Regular cardiac myocyte (primary cell): ENCODE measurements at places on chromosomes 11 and 22. TPM values are rescaled to one million over a fixed set of nuclear protein-coding genes. Genes with fewer than 3 reads are reported as not detected.

CDC42BPG gene
- 0.19 and 1.1 TPM in 2 replicates for total RNA-seq

KIRREL3 gene
- total RNA-seq = 5.4 and 8.5 TPM in 2 replicates

CD248 gene
- 28.5 and 40.3 TPM in 2 replicates for total RNA-seq

APOBEC3G gene
- 10.9 and 16.6 TPM in 2 replicates for total RNA-seq

KCNJ1 gene
- total RNA-seq = under 0.01 TPM in 1 of 2 replicates, not detected in the other

ROM1 gene
- total RNA-seq = 2.0 and 3.1 TPM in 2 replicates

OR56A1 gene
- not detected in 2 replicates for total RNA-seq

LMO2 gene
- 8.2 and 38.2 TPM in 2 replicates for total RNA-seq

HOATZ gene
- total RNA-seq = under 0.01 TPM in 1 of 2 replicates, not detected in the other

LRRN4CL gene
- 0.58 and 9.6 TPM in 2 replicates for total RNA-seq

OR51B2 gene
- 0.28 TPM in 1 of 2 replicates, not detected in the other for total RNA-seq

EIF4G2 gene
- total RNA-seq = 459 and 696 TPM in 2 replicates

MRGPRF gene
- 9.4 and 10.1 TPM in 2 replicates for total RNA-seq

OR4C12 gene
- total RNA-seq = not detected in 2 replicates

TRIM22 gene
- total RNA-seq = 68.2 and 177 TPM in 2 replicates

MOGAT2 gene
- total RNA-seq = not detected in 2 replicates

LRRC74B gene
- total RNA-seq = not detected in 2 replicates

TSKU gene
- 10.5 and 15.2 TPM in 2 replicates for total RNA-seq

TBX1 gene
- total RNA-seq = under 0.01 and 0.85 TPM in 2 replicates

ENTHD1 gene
- total RNA-seq = under 0.01 TPM in 1 of 2 replicates, not detected in the other

MMP11 gene
- total RNA-seq = 3.5 and 8.7 TPM in 2 replicates

BRMS1 gene
- 38.9 and 83.6 TPM in 2 replicates for total RNA-seq

OR52A1 gene
- total RNA-seq = not detected in 2 replicates

P4HA3 gene
- total RNA-seq = 13.4 and 47.9 TPM in 2 replicates

ROBO4 gene
- total RNA-seq = 1.1 and 6.9 TPM in 2 replicates

RNH1 gene
- 187 and 255 TPM in 2 replicates for total RNA-seq

ART1 gene
- not detected in 2 replicates for total RNA-seq

DDI1 gene
- not detected in 2 replicates for total RNA-seq

FXYD6 gene
- under 0.01 and 0.28 TPM in 2 replicates for total RNA-seq

IRAG1 gene
- total RNA-seq = 14.8 and 61.4 TPM in 2 replicates

HTR3B gene
- total RNA-seq = not detected in 2 replicates

DTX4 gene
- 0.19 and 0.85 TPM in 2 replicates for total RNA-seq

ELMOD1 gene
- 1.7 and 2.8 TPM in 2 replicates for total RNA-seq

GALNT18 gene
- 4.4 and 10.4 TPM in 2 replicates for total RNA-seq

SMTNL1 gene
- not detected in 2 replicates for total RNA-seq

CLP1 gene
- 14.4 and 23.6 TPM in 2 replicates for total RNA-seq

SCGB1D2 gene
- not detected in 2 replicates for total RNA-seq

XKR3 gene
- total RNA-seq = not detected in 2 replicates

TEAD1 gene
- total RNA-seq = 65.7 and 70.7 TPM in 2 replicates

C11orf87 gene
- under 0.01 and 0.28 TPM in 2 replicates for total RNA-seq

ZBTB16 gene
- total RNA-seq = under 0.01 TPM in 1 of 2 replicates, not detected in the other

TSSC4 gene
- total RNA-seq = 44.0 and 67.9 TPM in 2 replicates

PDXP gene
- total RNA-seq = 14.4 and 21.7 TPM in 2 replicates

PRDM11 gene
- 4.0 and 8.5 TPM in 2 replicates for total RNA-seq

MAML2 gene
- 8.6 and 12.1 TPM in 2 replicates for total RNA-seq

TREH gene
- not detected in 2 replicates for total RNA-seq

KRTAP5-1 gene
- not detected in 2 replicates for total RNA-seq

SHANK3 gene
- total RNA-seq = 0.19 and 0.28 TPM in 2 replicates

BIK gene
- under 0.01 TPM in 1 of 2 replicates, not detected in the other for total RNA-seq

NADSYN1 gene
- total RNA-seq = 74.8 and 137 TPM in 2 replicates

SLC5A1 gene
- not detected in 2 replicates for total RNA-seq

DGAT2 gene
- 1.7 and 11.8 TPM in 2 replicates for total RNA-seq

ARSA gene
- 6.9 and 19.4 TPM in 2 replicates for total RNA-seq

HEPACAM gene
- not detected in 2 replicates for total RNA-seq

CNGA4 gene
- under 0.01 and 0.19 TPM in 2 replicates for total RNA-seq

DRD2 gene
- under 0.01 TPM in 1 of 2 replicates, not detected in the other for total RNA-seq
